ENCODE measurements at places on chromosomes 12 and 14. TPM values are rescaled to one million over a fixed set of nuclear protein-coding genes. Genes with fewer than 3 reads are reported as not detected.

DNA sequence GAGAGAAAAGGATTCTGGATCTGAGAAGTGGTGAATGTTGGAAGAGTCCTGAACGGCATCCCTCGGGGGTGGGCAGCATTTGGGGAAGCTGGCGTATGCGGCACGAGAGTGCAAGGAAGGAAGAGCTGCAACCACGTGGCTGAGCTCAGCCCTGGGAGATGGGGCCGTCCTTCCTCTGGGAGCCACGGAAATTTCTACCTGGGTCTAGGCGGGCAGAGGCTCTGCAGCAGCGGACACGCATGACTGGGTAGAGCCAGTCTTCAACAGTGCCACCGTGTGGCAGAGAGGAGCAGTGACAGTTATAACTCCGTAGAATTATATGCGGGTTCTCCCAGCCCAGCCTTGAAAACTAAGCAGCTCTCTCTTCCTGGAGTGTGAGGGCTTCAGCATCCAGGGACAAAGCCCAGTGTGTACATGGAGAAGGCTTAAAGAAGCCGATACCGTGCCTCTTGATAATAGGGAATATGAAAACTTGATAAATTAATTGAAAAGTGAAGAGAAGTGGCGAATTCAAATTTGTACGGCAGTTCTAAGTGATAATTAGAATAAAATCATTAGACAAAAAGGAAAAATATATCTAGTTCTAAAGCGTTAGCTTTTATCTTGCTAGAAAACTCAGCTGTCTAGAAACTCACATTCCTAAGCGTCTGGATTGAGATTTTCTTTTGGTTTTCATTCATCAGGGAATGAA is 82.9 kb upstream of the STXBP6 start:
- peak; percentile 92 for DNase-seq
- no peak overlapping the region for H3K27ac ChIP-seq
- H3K36me3 ChIP-seq, result no peaks in the 10 kb centered on the region
- no peaks in the 10 kb centered on the region for H3K4me1 ChIP-seq
- peaks cover 17% of the 10 kb centered on the region for H3K27me3 ChIP-seq
- H3K4me3 ChIP-seq, result peak overlapping the region; percentile 34

NELL2 gene
- total RNA-seq, result 99.5 TPM

GRCh38 chr12:116393255-116393654 is 115.8 kb upstream of the MED13L start:
- H3K27me3 ChIP-seq, result no peaks in the 10 kb centered on the region
- H3K4me3 ChIP-seq, result no peak overlapping the region
- H3K36me3 ChIP-seq, result no peaks in the 10 kb centered on the region
- no peaks in the 10 kb centered on the region for H3K4me1 ChIP-seq
- no peak for DNase-seq
- no peak overlapping the region for H3K27ac ChIP-seq

CEBPE gene
- not detected for total RNA-seq

MIA2 gene
- total RNA-seq, result 10.9 TPM

DNA sequence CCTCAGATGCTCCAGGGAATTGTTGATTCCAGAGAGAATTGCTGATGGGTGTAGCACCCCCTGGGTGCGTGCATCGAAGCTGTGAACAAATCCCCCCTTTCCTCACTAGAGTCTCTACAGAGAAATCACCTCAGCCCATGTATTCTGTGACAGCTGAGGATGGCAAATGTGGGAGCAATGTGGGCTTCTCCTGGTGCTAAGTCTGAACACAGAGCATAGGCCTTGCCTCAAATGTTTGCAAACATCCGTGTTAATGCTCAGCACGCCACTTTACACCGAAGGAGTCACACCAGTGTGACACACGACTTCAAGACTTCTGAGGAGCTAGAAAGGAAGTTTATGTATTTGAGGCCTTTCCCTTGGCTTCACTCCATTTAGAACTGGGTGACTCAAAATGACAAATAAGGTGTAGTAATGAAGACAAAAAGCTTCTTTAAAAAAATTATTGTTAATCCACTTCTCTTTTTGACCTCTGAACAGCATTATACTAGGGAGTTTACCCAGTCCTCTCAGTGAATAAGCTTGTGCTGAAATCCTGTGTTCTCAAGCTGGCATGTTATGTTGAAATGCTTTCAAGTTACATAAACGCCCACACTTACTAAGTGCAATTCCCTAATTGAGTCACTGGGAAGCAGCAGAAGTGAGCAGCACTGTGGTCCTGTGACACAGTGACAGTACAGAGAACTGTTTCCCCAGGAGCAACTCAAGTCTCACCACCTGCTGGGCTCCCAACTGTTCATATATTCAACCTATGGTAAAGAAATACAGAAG is 92.9 kb downstream of the FAR2 start:
- H3K27ac ChIP-seq, result no peak overlapping the region
- H3K4me3 ChIP-seq, result no peak overlapping the region
- H3K4me1 ChIP-seq, result peaks cover 18% of the 10 kb centered on the region

DNA sequence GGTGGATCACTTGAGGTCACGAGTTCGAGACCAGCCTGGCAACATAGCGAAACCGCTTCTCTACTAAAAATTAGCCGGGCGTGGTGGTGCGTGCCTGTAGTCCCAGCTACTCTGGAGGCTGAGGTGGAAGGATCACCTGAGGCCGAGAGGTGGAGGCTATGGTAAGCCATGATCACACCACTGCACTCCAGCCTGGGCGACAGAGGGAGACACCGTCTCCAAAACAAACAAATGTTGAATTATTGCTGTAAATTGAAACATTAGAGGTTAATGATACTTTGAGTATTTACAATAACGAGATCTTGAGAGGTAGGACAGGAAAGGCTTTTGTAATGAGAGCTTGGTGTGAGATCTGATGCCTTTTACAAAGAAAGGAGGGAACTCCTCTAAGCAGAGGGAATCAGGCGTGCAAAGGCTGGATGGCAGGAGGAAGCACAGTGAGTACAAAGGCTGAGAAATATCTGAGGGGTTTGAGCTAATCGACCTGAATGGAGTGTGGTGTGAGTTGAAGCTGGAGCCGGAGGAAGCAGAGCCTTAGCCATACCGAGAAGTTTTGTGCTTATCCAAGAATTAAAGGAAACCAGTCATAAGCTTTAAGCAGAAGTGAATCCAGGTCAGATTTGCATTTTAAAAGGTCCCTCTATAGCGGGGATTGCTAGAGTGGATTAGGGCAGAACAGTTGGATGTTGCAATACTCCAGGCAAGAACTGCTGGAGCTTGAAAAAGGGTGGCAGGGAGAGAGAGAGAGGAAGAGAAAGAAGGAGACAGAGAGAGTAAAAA is 1.1 kb downstream of the RHNO1 start:
- H3K27me3 ChIP-seq, result no peaks in the 10 kb centered on the region
- H3K27ac ChIP-seq, result peak overlapping the region; percentile 92
- H3K4me3 ChIP-seq, result peak overlapping the region; percentile 100
- H3K36me3 ChIP-seq, result peaks cover 17% of the 10 kb centered on the region
- no peak for DNase-seq

MYF6 gene
- not detected for total RNA-seq

DNA sequence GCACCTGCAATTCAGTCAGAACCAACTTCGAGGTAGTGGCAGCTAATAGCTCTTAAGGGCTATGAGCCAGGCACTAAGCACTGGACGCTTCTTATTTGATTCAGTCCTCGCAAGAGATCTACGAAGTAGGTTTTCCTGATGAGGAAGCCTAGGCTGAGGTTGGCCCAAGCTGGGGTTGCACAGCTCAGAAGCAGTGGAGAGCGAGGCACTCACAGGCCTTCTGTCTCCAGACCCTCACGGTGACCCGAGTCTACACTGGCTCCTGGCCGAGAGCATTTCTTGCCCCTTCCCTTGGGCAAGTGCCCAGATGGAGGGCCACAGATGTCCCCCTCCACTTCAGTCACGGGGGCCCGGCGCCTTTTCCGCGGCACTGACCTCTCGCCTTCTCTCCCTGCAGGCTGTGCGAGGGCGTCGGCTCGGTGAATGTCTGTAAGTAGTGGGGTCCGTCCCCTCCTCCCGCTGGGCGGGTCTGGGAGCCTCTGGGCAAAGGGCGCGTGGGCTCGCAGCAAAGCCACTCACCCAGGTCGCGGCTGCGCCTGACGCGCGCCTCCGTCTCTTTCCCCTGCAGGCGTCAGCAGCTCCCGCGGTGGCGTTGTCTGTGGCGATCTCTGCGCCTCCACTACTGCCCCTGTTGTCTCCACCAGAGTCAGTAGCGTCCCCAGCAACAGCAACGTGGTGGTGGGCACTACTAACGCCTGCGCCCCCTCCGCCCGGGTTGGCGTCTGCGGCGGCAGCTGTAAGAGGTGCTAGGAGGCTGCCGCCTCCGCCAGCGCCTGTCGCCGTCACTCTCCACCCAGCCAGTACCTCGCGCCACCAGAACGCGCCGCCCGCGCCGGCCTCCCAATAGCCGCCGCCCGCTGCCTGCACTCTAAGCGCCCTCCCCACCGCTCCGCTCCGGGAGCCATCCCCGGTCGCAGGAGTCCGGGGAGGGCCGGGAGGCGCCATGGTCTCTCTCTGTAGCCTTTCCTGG is 13.1 kb downstream of the KRT83 start:
- peak; percentile 89 for DNase-seq
- H3K4me3 ChIP-seq, result peak overlapping the region; percentile 64
- no peaks in the 10 kb centered on the region for H3K36me3 ChIP-seq
- peaks cover 46% of the 10 kb centered on the region for H3K27me3 ChIP-seq
- H3K4me1 ChIP-seq, result peaks cover 7% of the 10 kb centered on the region
- no peak overlapping the region for H3K27ac ChIP-seq

DNA sequence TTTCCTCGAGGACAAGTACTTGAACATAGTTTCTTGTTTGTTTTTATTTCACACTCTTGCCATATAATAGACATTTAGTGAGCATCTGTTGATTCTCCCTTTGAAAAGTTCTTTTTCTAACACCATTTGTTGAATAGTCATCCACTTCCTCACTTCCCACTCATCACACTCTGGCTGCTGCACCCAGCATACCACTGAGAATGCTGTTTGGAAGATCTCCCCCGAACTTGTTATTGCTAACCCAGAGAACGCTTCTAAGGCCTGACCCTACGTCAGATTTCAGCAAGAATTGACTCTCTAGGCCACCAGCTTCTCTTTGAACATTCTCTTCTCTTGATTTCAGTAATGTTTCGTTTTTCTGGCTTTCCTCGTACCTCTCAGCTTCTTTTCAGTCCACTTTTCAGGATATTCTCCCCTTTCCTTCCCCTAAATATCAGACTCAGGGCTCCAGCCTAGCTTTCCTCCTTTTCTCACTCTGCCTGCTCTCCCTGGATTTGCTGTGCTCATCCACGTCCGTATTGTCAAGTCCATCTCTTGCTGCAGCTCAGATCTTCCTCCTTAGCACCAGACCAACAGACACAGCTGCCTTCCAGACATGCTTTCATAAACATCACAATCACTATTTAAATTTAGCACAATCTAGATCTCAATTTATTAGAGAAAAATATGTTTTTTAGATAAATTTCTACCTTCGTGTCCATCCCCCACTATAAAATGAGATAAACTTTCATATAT is 94.0 kb upstream of the SLC38A4 start:
- no peak overlapping the region for H3K4me3 ChIP-seq
- no peaks in the 10 kb centered on the region for H3K27me3 ChIP-seq
- H3K4me1 ChIP-seq, result no peaks in the 10 kb centered on the region
- H3K27ac ChIP-seq, result no peak overlapping the region
- no peak for DNase-seq

GRCh38 chr12:107921062-107921461 is 146.6 kb downstream of the ASCL4 start:
- H3K36me3 ChIP-seq, result no peaks in the 10 kb centered on the region
- no peaks in the 10 kb centered on the region for H3K4me1 ChIP-seq
- DNase-seq, result no peak
- H3K4me3 ChIP-seq, result no peak overlapping the region
- no peaks in the 10 kb centered on the region for H3K27me3 ChIP-seq

SLC4A8 gene
- 9.2 TPM for total RNA-seq

DNA sequence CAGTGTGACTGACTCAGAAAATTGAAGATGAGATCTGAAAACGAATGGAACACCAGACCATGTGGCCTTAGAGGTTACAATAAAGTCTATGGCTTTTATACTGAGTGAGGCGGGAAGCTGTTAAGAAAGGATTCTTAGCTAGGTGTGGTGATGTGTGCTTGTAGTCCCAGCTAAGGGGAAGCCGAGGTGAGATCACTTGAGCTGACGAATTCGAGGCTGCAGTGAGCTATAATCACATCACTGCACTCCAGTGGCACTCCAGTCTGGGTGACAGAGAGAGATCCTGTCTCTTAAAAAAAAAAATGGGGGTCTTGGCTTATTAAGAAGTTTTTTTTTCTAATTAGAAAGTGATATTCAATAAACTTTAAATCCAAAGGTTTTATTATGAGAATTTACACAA is 678.6 kb downstream of the TMTC2 start:
- H3K27me3 ChIP-seq, result no peaks in the 10 kb centered on the region
- DNase-seq, result no peak
- no peak overlapping the region for H3K4me3 ChIP-seq
- H3K36me3 ChIP-seq, result no peaks in the 10 kb centered on the region

- peak overlapping the region; percentile 88 for H3K27ac ChIP-seq
- H3K36me3 ChIP-seq, result no peaks in the 10 kb centered on the region
- DNase-seq, result peak; percentile 44
- peak overlapping the region; percentile 89 for H3K4me3 ChIP-seq
- H3K27me3 ChIP-seq, result no peaks in the 10 kb centered on the region
- H3K4me1 ChIP-seq, result peaks cover 15% of the 10 kb centered on the region
Measured at GRCh38 chr12:22543246-22544037, 900 bp downstream of the C2CD5 start.

DNA sequence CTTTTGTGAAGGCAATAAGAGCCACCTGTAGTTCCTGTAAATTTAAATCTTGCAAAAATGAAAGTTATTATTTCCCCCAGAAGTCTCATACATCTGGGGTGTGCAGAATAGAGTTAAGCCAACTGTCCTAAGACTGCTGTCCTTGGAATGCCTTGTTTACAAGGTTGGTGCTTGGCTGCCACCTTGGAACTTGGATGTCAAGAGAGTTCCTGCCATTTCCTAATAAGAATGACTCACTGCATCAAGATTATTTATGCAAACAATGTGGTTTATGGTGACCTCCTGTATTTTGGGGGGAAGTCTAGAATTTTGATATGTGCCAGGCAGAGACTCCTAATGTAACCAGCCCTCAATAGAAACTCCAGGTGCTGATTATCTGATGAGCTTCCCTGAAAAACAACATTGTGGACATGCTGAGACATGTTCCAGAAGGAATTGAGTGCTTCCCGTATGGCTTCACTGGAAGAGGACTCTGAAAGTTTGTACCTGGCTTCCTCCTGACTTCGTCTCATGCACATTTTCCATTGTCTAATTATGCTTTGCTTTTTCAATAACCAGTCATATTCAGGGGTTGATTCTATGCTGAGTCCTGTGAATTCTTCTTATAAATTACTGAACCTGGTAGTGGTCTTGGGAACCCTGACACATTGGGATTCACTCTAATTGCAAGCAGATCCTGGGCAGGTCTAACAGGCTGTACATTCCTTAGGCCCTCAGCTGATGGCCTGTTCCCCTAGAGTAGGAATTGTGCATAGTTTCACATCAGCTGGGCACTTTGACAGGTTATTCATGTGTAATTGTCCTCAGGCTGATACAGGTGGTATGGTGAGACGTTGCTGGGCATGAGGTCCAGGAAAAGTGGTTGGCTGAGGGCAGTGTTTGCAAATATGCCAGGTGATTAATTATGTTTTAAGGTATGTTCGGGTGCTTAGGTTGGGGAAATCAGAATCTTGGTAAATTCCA is 1370.7 kb upstream of the TMEM132C start:
- H3K36me3 ChIP-seq, result no peaks in the 10 kb centered on the region
- no peak for DNase-seq
- peaks cover 12% of the 10 kb centered on the region for H3K4me1 ChIP-seq
- H3K27me3 ChIP-seq, result no peaks in the 10 kb centered on the region
- no peak overlapping the region for H3K27ac ChIP-seq

- no peaks in the 10 kb centered on the region for H3K27me3 ChIP-seq
- no peak for DNase-seq
- peak overlapping the region; percentile 22 for H3K27ac ChIP-seq
- no peaks in the 10 kb centered on the region for H3K36me3 ChIP-seq
- H3K4me3 ChIP-seq, result no peak overlapping the region
Measured at GRCh38 chr14:77084985-77085384, 13.1 kb upstream of the CIPC start.
